ENCODE measurements at places on chromosomes 3 and 15. TPM values are rescaled to one million over a fixed set of nuclear protein-coding genes. Genes with fewer than 3 reads are reported as not detected.

Gene ACTC1
- 0.92 TPM for total RNA-seq

Gene CYP1A2
- total RNA-seq, result not detected

Gene RTP3
- total RNA-seq, result not detected

Gene WDR93
- not detected for total RNA-seq

Gene TRIM59
- 5.4 TPM for total RNA-seq

Gene THPO
- total RNA-seq, result not detected

Gene COMMD2
- 25.5 TPM for total RNA-seq

Gene PSMD2
- total RNA-seq, result 174 TPM

Gene CGNL1
- 2.8 TPM for total RNA-seq

Gene RASGRP1
- total RNA-seq, result 0.84 TPM

Gene FGF12
- 0.56 TPM for total RNA-seq

Gene PIK3R4
- 21.2 TPM for total RNA-seq

Gene GPR27
- 0.70 TPM for total RNA-seq

Gene ANKRD34C
- total RNA-seq, result not detected

Gene CCR2
- 3.7 TPM for total RNA-seq

Gene PATL2
- 4.5 TPM for total RNA-seq

Gene MYRIP
- total RNA-seq, result 9.1 TPM

Gene NAA50
- total RNA-seq, result 89.8 TPM

Gene ONECUT1
- total RNA-seq, result not detected

Gene NRROS
- 4.0 TPM for total RNA-seq

Gene TMEM207
- not detected for total RNA-seq

Gene RAD51
- total RNA-seq, result 2.6 TPM

Gene RHOV
- total RNA-seq, result 3.7 TPM

Gene ABHD14A
- 8.6 TPM for total RNA-seq

Gene PODXL2
- 20.8 TPM for total RNA-seq

Gene KLF15
- 1.6 TPM for total RNA-seq

Gene SUSD5
- 0.89 TPM for total RNA-seq

All from left colon (tissue), 2 donors.